H9 (cell line): ENCODE measurements at places on chromosomes 4 and X. TPM values are rescaled to one million over a fixed set of nuclear protein-coding genes. Genes with fewer than 3 reads are reported as not detected.
A peak's percentile ranks its signal among the peaks of the same experiment; 100 is the strongest.

DNA sequence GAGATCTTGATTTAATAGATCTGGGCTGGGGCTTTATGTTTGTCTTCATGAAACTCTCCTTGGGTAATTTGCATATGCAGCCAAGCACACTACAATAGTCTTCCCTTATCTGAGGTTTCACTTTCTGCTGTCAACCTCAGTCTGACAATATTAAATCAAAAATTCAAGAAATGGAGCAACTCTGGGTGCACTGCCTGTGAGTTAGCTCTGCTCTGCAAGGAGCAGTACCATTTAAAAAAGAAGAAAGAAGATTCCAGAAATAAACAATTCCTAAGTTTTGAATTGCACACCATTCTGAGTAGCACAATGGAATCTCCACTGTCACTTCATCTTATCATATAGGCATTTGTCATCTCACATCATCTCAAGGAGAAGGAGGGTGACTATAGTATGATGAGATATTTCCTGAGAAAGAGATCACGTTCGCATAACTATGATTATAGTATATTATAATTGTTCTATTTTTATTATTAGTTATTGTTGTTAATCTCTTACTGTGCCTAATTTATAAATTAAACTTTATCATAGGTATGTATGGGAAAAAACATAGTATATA, 9.4 kb downstream of the FNIP2 start:
- no peak for DNase-seq

The TMEM35A gene
- 3.2 and 4.3 TPM in 2 replicates for total RNA-seq

The SSX1 gene
- not detected in 2 replicates for total RNA-seq

DNA sequence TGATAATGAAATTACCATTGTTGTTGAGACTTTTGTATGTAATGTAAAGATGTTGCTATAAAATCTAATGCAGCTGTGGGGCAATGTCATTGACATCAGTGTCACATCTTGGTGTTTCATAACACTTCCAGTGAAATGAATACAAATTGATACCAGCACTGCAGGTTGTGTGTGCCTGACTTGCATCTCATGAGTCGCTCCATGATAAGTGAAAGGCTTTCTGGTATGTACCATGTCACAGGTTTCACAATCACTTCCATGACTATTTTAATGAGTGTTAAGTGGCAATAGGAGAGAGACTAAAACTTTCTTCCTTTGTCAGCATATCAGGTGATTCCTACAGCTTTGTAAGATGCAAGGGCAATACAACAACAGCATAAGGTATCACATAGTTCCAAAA, 94.4 kb downstream of the ABCB7 start:
- DNase-seq = no peak

DNA sequence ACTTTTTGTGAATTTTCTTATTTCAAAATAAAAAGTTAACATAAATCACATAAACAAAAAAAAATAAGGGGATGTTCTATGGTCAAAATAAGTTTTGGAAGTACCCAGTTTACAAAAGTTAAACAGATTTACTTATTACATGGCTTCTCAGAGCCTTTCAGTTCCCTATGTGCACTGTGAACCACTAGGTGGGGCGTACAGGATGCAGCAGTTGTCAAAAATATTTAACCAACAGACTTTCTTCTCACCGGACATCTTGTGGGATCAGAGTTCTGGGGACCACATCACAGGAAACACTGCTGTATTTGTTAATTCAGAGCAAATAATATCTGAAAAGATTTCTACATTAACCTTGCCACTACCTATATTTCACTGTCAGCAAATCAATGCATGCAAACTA, 74.1 kb downstream of the SMARCA1 start:
- no peak for DNase-seq

DNA sequence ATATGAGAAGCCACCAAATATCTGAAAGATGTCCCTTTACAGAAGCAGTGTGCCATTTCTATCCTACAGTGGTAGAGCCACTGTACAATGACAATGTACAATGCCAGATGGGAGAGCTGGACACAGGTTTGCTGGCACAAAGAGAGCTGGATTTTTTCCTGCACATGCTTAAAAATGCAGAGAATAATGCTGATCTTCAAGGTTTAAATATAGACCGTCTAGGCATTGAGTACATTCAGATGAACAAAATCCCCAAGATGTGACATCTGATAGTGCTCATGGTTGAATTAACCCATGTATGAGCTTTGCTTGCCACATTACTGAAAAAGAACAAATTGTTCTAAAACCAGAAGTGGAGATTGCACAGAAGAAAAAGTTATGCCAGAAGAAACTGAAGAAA, 11.7 kb downstream of the ADGRL3 start:
- no peak for DNase-seq

The PDZD11 gene
- total RNA-seq = 30.4 and 30.6 TPM in 2 replicates

The ZCCHC12 gene
- 2.1 and 2.6 TPM in 2 replicates for total RNA-seq

The GAGE13 gene
- not detected in 2 replicates for total RNA-seq

The SPATA4 gene
- not detected in 2 replicates for total RNA-seq

GRCh38 chr4:108536577-108536976, 83.8 kb upstream of the RPL34 start:
- DNase-seq = no peak

- DNase-seq = no peak
These were observed 180.8 kb downstream of the RAPGEF2 start for GRCh38 chr4:159283696-159284095.

DNA sequence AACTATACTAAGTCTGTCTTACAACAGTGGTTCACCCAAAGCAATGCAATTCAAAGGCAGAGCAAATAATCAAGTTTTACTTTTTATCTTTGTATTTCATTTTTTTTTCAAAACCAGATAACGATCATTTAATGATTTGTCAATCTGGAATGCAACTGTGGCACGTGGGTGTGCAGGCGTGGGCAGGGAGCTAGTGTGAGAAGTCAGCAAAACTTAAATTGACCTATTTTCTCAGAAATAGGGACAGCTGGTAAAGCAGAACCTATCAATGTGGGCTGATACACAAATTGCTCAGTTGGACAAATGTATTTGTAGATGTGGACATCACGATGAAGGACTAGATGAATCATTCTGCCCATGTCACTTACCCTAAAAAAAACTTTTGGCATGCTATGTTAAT, 105.6 kb downstream of the CBLL2 start:
- no peak for DNase-seq

GRCh38 chrX:122790376-122791095, 393.5 kb upstream of the GRIA3 start:
- no peak for DNase-seq

GRCh38 chr4:8699479-8700145, 107.0 kb downstream of the CPZ start:
- DNase-seq = peak; percentile 26

- DNase-seq = peak; percentile 70
These were observed 80.2 kb upstream of the CBLL2 start for GRCh38 chrX:22192419-22193060.

DNA sequence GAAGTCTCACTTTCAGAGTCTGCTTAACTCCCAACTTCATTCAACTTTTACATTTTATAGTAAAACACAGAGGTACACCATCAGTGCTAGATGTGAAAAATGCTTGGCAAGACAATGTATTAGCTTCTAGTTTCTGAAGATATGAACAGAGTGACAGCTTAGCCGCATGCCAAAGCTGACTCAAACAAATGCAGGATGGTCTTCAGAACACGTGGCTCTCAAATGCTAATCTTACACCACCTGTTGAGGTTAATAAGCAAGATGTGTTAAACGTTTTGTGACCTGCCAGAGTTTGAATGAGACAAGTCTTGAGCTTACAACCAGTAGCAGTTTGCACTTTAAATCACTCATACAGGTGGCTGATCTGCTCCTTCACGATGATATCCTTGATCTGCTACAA, 18.9 kb upstream of the GPM6B start:
- DNase-seq = no peak

GRCh38 chrX:153651540-153652079, 4.6 kb downstream of the DUSP9 start:
- DNase-seq = peak; percentile 35

DNA sequence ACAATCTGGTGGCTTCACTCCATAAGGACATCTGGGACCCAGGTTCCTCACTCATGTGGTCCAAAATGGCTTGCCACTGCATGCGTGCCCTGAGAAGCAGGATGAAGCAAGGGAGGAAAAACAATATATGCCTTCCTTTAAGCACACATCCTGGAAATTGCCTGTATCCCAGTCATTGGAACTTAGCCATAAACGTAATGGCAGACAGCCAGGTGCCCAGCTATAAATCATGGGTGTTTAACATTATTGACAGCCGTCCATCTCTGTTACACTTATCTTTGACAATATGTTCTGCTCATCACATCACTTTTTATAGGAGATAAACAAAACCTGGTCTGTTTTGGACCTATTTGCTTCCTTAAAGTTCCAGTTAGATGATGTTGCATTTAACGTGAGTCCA, 181.0 kb downstream of the AASDH start:
- DNase-seq = no peak

- no peak for DNase-seq
These were observed 172.1 kb downstream of the PRKX start for GRCh38 chrX:3541336-3541735.

The SEC24D gene
- total RNA-seq = 59.1 and 61.5 TPM in 2 replicates

- peak; percentile 41 for DNase-seq
These were observed 23.7 kb downstream of the TLR6 start for GRCh38 chr4:38832624-38833528.

GRCh38 chr4:182812916-182813315, 104.3 kb downstream of the DCTD start:
- DNase-seq = no peak

DNA sequence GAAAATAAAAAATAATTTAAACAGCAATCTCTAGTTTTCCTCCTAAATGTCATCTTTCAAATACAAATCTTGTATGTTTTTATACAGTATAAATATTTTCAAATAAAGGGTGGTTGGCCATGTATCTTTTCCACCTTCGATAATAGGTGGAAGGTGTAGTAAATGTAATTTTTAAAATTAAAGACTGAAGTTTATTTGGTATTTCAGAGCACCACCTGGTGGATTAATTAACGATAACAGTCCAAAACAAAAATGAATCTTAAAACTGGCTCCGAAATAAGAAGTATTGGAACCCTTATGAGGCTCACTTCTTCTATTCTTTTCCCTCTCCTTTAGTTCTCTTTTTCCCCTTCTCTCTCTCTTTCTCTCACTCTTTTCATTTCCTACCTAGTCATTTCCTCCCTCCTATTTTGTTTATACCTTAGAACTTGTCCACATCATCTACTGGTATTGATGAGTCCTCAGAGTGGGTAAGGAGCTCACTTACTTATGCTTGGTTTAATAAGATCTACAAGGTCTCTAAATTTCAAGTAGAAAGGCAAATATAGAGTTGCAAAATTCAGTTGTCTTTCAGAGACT, 82.9 kb upstream of the EXOC1L start:
- no peak for DNase-seq

- DNase-seq = no peak
These were observed 196.5 kb upstream of the SLC7A11 start for GRCh38 chr4:138438608-138439007.

GRCh38 chr4:8893624-8894423, 22.2 kb upstream of the HMX1 start:
- DNase-seq = peak; percentile 62

DNA sequence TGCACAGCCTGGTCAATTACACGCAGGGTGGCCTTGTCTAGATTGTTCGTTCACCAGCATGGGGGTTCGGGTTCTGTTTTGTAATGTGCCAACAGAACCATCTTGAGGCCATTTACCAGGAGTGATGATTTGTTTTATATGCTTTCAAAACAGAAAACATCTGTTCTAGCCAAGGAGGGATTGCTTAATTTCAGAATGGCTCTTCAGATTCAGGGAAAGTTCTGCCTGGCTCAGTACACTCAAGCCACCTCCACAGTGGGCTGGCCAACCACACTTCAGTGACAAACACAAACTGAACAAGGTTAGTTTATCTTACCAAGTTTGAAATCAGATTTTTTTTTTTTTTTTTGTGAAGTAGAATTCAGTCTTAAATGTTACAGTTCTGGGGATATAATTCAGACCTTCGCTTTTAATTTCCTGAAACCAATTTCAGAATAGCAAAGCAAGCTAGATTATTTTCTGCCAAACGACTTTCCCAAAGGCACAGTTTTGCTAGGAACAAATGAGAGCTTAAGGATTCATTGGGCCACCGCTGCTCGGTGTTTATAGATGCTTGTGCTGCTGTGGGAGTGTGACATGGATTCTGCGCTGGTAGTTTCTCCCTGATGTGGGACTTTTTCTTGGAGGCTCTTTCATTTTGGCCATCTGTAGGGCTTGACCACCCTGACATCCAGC, 23.4 kb downstream of the SMS start:
- DNase-seq = no peak

DNA sequence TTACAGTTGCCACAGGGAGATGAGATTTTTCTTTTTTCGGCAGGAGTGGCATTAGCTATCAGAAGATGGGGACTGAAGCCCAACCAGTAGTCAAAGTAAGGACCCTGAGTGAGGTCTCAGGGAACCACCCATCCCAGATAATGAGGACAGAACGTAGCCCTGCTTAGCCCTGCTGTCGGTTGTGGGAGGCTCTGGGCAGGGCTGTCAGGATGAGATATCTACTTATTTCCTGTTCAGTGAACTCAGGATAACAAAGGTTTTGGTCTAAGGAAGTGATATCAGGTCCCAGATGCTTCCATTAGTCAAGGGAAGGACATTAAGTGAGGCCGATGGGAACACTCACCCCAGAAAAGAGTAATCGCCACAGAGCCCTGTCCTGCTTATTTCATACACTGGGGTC, 2.3 kb downstream of the MAGEB16 start:
- no peak for DNase-seq

GRCh38 chr4:177640864-177641263, 198.6 kb upstream of the AGA start:
- no peak for DNase-seq

DNA sequence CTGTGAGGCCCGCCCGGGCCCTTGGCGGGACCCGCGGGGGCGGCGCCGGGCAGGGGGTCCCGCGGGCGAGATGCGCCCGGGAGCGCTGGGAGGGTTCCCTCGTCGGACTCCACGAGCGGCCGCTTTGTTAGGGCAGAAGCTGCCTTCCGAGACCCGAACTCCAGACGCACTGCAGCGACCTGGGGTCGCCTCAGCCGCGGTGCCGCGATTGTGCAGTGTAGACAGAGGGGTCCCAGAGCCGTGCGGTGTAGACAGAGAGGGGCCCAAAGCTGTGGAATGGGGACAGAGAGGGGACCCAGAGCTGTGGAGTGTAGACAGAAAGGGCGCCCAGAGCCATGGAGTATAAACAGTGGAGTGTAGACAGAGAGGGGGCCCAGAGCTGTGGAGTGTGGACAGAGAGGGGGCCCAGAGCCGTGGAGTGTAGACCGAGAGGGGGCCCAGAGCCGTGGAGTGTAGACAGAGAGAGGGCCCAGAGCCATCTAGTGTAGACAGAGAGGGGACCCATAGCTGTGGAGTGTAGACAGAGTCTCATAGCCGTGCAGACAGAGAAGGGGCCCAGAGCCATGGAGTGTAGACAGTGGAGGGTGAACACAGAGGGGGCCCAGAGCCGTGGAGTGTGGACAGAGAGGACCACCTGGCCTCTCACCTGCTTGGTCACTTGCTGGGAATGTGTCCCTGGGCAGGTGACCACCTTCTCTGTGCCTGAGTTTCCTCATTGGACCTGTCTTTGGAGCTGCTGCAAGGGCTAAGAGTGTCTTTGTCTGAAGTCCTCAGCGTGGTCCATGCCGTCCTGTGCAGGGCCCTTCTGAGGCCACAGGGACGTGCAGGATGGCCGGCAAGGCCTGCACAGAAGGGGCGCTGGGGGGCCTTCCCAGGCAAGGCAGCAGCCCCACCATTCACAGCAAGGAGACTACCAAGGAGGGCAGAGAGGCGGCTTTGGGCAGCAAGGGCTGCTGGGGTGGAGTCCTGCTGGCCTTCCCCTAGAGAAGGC, 875 bp downstream of the RGS12 start:
- peak; percentile 34 for DNase-seq
